ENCODE measurements at places on chromosomes 1 and 21.
A peak's percentile ranks its signal among the peaks of the same experiment; 100 is the strongest.

DNA sequence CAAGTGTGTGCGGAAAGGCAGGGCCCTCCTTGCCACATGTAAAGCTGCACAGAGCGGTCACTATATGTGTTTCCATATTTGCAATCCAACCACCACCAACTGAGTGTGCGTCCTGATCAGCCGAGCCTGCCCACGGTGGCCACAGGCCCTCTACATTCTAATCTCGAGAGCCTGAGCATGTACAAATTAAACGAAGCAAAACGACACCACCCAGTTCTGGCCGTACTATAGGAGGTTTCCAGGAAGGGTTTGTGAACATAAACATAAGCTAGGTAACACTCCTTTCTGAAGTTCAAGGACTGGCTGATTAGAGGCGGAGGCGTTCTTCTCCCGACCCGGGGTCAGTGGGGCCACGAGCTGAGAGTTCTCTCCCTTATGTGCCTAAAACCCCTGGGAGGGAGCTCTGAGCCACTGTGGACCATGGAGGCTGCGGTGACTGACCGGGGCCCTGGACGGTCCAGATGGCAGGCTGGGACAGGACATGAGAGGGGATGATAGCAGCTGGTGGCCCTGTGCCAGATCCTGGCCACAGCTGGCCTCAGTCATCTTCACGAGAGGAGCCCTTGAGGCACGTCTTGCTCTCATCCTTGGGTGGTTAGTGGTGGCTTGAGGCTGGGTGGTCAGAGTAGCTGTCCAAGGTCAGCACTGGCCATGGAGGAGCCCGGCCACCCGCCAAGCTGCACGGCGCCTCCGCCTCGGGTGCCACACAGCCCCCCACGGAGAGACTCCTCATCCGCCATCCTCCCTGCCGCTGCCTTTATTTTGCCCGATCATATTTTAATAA lies 39.1 kb upstream of the TRAPPC10 start:
- H3K36me3 ChIP-seq, result peaks cover 17% of the 10 kb centered on the region
- H3K27me3 ChIP-seq, result no peaks in the 10 kb centered on the region
- H3K27ac ChIP-seq, result no peak overlapping the region
- DNase-seq, result no peak
- H3K4me1 ChIP-seq, result no peaks in the 10 kb centered on the region
- H3K4me3 ChIP-seq, result no peak overlapping the region

- no peak overlapping the region for H3K4me3 ChIP-seq
- no peaks in the 10 kb centered on the region for H3K4me1 ChIP-seq
- H3K36me3 ChIP-seq, result no peaks in the 10 kb centered on the region
- no peaks in the 10 kb centered on the region for H3K27me3 ChIP-seq
- no peak for DNase-seq
- no peak overlapping the region for H3K27ac ChIP-seq
These were observed 93.8 kb downstream of the DNM3 start for GRCh38 chr1:171935086-171935485.

DNA sequence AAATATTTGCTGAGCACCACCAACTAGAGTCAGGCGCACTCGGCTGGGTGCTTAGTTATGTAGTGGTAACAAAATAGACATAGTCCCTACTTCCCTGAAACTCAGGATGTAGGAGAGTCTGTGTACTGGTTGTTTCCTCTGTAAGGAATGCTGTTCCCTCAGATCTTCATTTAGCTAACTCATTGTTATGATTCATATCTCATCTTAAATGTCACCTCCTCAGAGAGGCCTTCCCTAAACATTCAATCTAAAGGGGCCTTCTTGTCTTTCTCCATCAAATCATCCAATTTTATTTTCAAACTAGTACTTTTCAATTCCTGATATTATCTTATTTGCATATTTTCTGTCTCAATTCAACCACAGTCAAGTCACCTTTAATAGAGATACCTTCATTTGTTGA lies 132.9 kb downstream of the PIK3R3 start:
- no peak overlapping the region for H3K27ac ChIP-seq
- no peak for DNase-seq
- no peak overlapping the region for H3K4me3 ChIP-seq

- H3K4me1 ChIP-seq, result no peaks in the 10 kb centered on the region
- no peak for DNase-seq
- H3K4me3 ChIP-seq, result no peak overlapping the region
- H3K27ac ChIP-seq, result no peak overlapping the region
- H3K27me3 ChIP-seq, result no peaks in the 10 kb centered on the region
- H3K36me3 ChIP-seq, result no peaks in the 10 kb centered on the region
These were observed 66.2 kb downstream of the MRPL39 start for GRCh38 chr21:25541042-25541441.

- peaks cover 4% of the 10 kb centered on the region for H3K4me1 ChIP-seq
- DNase-seq, result no peak
- no peak overlapping the region for H3K4me3 ChIP-seq
- no peak overlapping the region for H3K27ac ChIP-seq
- H3K36me3 ChIP-seq, result no peaks in the 10 kb centered on the region
These were observed 172.3 kb downstream of the PBX1 start for GRCh38 chr1:164731161-164731876.

- H3K36me3 ChIP-seq, result peaks cover 7% of the 10 kb centered on the region
- no peaks in the 10 kb centered on the region for H3K27me3 ChIP-seq
- no peak overlapping the region for H3K4me3 ChIP-seq
- H3K4me1 ChIP-seq, result no peaks in the 10 kb centered on the region
- no peak for DNase-seq
These were observed 47.4 kb downstream of the NPHP4 start for GRCh38 chr1:5944843-5945167.

- no peaks in the 10 kb centered on the region for H3K27me3 ChIP-seq
- H3K27ac ChIP-seq, result peak overlapping the region; percentile 93
- H3K4me1 ChIP-seq, result peaks cover 24% of the 10 kb centered on the region
These were observed 2.3 kb downstream of the RHOU start for GRCh38 chr1:228737601-228738041.

DNA sequence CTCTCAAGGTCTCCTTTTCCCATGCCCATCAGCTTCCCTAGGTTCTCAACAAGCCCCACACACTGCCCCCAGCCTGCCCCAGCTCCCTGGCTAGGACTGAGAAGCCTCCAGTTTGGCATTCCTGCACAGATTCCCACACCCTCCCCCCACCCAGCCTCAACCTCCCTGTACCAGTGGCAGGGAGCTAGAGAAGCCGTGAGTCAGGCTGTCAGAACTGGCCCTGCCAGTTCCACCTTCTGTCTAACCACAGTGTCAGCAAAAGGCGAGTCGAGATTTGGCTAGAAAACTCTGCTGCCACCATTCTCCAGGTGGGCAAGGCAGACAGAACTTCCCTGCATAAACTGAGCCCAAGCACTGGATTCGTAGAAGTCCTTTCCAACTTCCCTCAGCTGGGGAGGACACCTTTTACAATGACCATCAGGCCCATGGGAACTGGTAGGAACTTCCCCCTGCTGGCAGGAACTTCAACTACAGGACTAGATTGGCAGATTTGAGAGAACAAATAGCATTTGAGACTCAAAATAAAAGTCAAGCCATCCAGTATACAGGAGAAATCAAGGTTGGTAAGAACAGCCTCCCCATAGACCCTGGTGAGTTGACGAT lies 31.0 kb downstream of the TNNT2 start:
- H3K4me1 ChIP-seq, result no peaks in the 10 kb centered on the region
- no peak overlapping the region for H3K27ac ChIP-seq
- no peak for DNase-seq

DNA sequence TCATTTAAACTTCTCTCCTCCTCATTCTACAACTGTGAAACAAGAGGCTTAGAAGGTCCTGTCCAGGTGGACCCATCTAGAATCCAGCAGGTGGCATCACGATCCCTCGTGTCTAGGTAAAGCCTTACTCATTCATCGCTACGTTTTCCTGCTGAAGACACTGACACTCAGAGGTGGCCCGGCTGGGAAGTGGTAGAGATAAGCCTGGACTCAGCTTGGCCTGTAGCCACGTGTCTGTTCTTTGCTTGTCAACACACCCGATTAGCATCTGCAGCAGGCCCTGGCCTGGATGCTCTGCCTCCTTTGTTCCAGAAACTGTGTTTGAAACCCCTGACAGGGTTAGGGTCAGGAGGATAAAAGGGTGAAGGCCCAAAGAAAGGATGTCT lies 43.4 kb downstream of the PARP1 start:
- H3K4me3 ChIP-seq, result no peak overlapping the region
- H3K4me1 ChIP-seq, result peaks cover 23% of the 10 kb centered on the region
- peak overlapping the region; percentile 69 for H3K27ac ChIP-seq
- no peaks in the 10 kb centered on the region for H3K27me3 ChIP-seq
- no peak for DNase-seq
- H3K36me3 ChIP-seq, result peaks cover 70% of the 10 kb centered on the region

- no peaks in the 10 kb centered on the region for H3K27me3 ChIP-seq
- H3K36me3 ChIP-seq, result no peaks in the 10 kb centered on the region
- H3K4me1 ChIP-seq, result no peaks in the 10 kb centered on the region
- DNase-seq, result no peak
- H3K4me3 ChIP-seq, result no peak overlapping the region
These were observed 8.3 kb downstream of the DISP3 start for GRCh38 chr1:11487196-11487751.

GRCh38 chr1:61120246-61120840 lies 38.0 kb downstream of the NFIA start:
- H3K4me3 ChIP-seq, result peak overlapping the region; percentile 57
- no peak for DNase-seq
- H3K36me3 ChIP-seq, result no peaks in the 10 kb centered on the region
- H3K4me1 ChIP-seq, result peaks cover 36% of the 10 kb centered on the region
- no peaks in the 10 kb centered on the region for H3K27me3 ChIP-seq

GRCh38 chr1:152699746-152700145 lies 1.6 kb downstream of the LCE2A start:
- DNase-seq, result no peak
- H3K27ac ChIP-seq, result no peak overlapping the region
- no peaks in the 10 kb centered on the region for H3K36me3 ChIP-seq
- H3K4me1 ChIP-seq, result no peaks in the 10 kb centered on the region
- H3K27me3 ChIP-seq, result no peaks in the 10 kb centered on the region

DNA sequence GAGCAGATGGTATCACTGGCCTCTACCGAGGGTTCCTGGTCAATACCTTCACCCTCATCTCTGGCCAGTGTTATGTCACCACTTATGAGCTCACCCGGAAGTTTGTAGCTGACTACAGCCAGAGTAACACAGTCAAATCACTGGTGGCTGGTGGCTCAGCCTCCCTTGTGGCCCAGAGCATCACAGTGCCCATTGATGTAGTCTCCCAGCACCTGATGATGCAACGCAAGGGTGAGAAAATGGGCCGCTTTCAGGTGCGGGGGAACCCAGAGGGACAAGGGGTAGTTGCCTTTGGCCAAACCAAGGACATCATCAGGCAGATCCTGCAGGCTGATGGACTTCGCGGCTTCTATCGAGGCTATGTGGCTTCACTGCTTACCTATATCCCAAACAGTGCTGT lies 6.1 kb downstream of the SLC25A44 start:
- H3K27ac ChIP-seq, result no peak overlapping the region
- no peak for DNase-seq
- H3K36me3 ChIP-seq, result peaks cover 17% of the 10 kb centered on the region
- H3K4me1 ChIP-seq, result peaks cover 6% of the 10 kb centered on the region
- H3K27me3 ChIP-seq, result no peaks in the 10 kb centered on the region
- no peak overlapping the region for H3K4me3 ChIP-seq

DNA sequence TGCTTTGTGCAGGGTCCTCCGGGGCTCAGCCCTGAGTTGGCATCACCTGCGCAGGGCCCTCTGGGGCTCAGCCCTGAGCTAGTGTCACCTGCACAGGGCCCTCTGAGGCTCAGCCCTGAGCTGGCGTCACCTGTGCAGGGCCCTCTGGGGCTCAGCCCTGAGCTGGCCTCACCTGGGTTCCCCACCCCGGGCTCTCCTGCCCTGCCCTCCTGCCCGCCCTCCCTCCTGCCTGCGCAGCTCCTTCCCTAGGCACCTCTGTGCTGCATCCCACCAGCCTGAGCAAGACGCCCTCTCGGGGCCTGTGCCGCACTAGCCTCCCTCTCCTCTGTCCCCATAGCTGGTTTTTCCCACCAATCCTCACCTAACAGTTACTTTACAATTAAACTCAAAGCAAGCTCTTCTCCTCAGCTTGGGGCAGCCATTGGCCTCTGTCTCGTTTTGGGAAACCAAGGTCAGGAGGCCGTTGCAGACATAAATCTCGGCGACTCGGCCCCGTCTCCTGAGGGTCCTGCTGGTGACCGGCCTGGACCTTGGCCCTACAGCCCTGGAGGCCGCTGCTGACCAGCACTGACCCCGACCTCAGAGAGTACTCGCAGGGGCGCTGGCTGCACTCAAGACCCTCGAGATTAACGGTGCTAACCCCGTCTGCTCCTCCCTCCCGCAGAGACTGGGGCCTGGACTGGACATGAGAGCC lies 22.7 kb downstream of the COL6A1 start:
- no peak for DNase-seq
- peak overlapping the region; percentile 19 for H3K27ac ChIP-seq
- no peak overlapping the region for H3K4me3 ChIP-seq
- no peaks in the 10 kb centered on the region for H3K4me1 ChIP-seq
- H3K36me3 ChIP-seq, result peaks cover 37% of the 10 kb centered on the region

DNA sequence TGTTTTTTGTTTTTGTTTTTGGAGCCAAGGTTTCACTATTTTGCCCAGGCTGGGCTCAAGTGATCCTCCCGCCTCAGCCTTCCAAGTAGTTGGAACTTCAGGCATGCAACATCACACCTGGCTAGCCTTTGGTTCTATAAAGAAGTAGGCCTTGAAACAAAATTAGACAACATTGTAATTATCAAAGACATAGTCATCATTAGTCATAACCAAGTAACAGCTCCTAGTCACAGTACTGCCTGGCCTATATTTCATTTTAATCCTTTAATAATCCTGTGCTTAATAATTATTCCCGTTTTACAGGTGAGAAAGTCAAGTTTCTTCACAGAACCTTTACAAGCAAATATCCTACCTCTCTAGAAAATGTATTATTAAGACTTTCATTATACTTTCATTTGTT lies 52.3 kb upstream of the TBX15 start:
- peaks cover 4% of the 10 kb centered on the region for H3K36me3 ChIP-seq
- H3K4me1 ChIP-seq, result no peaks in the 10 kb centered on the region
- no peaks in the 10 kb centered on the region for H3K27me3 ChIP-seq
- DNase-seq, result no peak
- no peak overlapping the region for H3K4me3 ChIP-seq
- no peak overlapping the region for H3K27ac ChIP-seq

GRCh38 chr1:159581422-159581821 lies 6.2 kb upstream of the APCS start:
- no peak for DNase-seq
- H3K27me3 ChIP-seq, result no peaks in the 10 kb centered on the region
- H3K27ac ChIP-seq, result no peak overlapping the region
- no peaks in the 10 kb centered on the region for H3K4me1 ChIP-seq

DNA sequence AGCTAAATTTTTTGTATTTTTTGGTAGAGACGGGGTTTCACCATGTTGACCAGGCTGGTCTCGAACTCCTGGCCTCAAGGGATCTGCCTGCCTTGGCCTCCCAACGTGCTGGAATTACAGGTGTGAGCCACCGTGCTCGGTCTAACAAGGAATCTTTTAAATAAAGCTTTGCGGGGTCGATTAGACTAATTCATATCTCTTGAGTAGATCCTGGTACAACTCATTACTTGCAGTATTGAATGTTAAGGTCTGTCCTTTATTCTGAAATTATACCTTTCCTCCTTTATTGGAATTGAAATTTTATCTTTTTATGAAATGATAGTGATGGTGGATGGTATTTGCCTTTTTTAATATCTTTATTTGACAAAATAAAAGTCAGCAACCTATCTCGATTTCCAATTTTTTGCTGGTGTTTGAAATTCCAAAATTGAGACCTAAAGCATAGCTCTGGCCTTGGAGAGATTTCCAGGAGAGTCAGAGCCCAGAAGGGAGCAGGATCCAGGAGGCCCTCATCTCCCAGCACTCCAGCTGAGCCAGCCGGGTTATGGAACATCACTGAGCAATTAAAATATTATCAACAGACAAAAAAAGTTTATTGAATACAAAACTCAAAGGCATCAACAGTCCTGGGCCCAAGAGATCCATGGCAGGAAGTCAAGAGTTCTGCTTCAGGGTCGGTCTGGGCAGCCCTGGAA lies 4.7 kb downstream of the S100A2 start:
- H3K27me3 ChIP-seq, result no peaks in the 10 kb centered on the region
- no peaks in the 10 kb centered on the region for H3K36me3 ChIP-seq
- no peak overlapping the region for H3K4me3 ChIP-seq
- DNase-seq, result no peak
- no peak overlapping the region for H3K27ac ChIP-seq
- peaks cover 8% of the 10 kb centered on the region for H3K4me1 ChIP-seq

All from thoracic aorta (tissue), 2 donors.